Calu3 (cell line): ENCODE measurements at places on chromosomes 16 and 17. TPM values are rescaled to one million over a fixed set of nuclear protein-coding genes. Genes with fewer than 3 reads are reported as not detected.

- no peak for DNase-seq
Observed at GRCh38 chr17:27512031-27512430, 55.8 kb downstream of the KSR1 start.

- no peak for DNase-seq
Observed at GRCh38 chr17:6097005-6097279, 26.8 kb downstream of the WSCD1 start.

GRCh38 chr17:4087911-4088693 is 54.7 kb downstream of the ZZEF1 start:
- DNase-seq: no peak

GRCh38 chr17:82318772-82319606 is 1.6 kb upstream of the CD7 start:
- no peak for DNase-seq

DNA sequence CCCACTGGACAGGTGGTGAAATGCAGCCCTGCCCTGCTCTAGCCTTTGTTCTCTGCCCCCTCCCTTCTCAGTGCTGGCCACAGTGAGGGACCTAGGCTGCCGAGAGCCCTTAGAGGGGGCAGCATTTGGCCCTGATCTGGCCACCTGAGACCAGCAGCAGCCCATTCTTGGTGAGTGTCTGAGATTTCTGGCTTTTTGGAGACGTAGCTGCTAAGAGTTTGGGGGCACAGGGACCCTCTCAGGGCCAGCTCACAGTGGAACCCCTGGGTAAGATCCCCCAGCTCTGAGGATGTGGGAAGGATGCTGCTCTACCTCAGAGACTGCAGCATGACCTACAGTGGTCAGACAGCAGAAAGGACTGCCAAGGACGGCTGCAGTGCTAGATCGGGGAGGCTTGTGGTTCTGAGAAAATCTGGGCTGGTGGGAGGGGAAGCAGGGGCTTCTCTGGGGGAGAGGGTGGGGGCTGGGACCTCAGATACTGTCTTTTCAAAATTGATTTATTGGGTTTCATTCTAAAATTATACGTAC is 13.3 kb downstream of the GRB7 start:
- peak; percentile 89 for DNase-seq

DNA sequence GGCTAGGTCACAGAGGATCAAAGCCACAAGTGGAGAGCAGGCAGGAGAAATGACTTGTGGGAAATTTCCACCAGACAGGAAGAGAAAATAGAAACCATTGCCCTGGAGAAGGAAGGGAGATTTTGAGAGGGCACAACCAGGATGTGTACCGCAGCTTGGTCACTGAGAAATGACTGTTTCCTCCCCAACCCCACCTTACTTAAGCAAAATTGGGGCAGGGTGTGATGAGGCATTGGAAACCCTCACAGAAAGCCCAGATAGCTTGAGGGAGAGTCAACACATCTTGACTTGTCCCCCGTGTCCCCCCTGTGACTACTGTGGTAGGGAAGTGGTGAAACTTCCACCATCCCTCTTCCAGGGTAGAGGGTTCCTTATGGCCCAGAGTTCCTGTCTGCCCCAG is 113.5 kb upstream of the FAM20A start:
- DNase-seq: no peak

DNA sequence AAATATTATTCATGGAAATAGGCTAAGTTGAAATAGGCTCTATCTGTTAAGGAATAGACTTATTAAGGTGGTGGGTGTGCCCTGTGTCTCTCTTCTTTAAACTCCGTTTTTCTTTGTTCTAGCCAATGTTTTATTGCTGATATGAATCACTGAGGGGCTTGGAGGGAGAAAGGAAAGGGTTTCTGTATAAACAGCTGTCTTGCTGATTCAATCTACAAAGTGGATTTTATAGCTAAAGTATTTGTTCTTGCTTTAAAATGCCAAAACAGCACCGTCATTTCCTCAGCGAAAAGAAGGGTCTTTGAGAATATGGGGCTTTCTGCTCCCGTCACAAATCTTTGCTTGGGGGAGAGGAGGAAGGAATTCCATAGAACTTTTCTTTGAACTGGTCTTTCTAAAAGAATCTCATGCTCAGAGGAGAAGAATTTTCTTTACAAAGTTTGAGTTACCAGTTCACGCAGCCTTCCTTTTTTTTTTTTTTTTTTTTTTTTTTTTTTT is 39.3 kb downstream of the MSI2 start:
- no peak for DNase-seq

GRCh38 chr16:56387396-56387795 is 37.9 kb downstream of the AMFR start:
- no peak for DNase-seq

DNA sequence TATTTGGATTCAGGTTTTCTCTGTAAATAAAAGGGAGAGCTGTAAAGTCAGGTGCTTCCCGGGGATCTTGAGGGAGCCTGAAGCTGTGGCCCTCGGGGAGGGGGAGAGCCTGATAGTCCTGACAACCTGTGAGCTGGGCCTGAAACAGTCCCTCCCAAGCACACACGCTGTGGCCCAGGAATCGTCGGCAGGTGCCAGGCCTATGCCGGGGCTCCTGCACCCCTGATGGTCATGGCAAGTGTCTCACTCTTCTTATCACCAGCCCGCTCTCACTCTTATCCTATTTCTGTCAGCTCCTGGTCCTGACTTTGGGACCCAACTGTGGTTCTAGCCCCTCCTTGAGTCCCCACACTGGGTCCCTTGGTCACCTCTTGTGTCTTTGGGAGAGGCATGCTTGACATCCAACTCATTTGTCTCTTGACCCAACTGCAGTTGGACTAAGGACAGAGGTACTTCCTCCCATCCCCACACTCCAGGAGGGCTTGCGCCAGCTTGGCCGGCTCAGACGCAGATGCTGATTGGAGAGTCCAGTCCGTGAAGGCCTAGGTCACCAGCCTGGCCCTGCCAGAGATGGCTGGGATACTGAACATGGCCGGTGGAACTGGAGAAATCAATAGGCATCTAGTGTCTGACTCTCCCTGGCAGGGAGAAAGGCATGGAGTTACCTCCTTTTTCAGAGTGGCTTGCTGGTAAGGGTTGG is 170.5 kb upstream of the WSCD1 start:
- DNase-seq: no peak

DNA sequence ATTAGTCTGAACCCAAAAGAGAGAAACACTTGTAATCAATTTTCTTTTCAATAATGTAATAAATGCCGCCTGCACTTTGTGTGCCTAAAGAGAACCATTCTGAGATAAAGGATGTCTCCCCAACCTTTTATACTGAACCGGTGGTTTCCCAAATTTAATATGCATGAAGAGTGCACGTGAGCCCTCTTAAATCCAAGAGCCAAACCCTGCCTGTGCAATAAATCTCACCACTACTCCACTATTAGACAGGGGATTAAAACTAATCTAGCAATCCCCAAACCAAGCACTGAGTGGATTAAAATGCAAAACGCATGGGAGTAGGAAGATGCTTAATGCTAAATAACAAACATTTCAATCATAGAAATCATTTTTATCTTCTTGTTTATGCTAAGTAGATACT is 351.0 kb upstream of the PSMD7 start:
- DNase-seq: no peak

DNA sequence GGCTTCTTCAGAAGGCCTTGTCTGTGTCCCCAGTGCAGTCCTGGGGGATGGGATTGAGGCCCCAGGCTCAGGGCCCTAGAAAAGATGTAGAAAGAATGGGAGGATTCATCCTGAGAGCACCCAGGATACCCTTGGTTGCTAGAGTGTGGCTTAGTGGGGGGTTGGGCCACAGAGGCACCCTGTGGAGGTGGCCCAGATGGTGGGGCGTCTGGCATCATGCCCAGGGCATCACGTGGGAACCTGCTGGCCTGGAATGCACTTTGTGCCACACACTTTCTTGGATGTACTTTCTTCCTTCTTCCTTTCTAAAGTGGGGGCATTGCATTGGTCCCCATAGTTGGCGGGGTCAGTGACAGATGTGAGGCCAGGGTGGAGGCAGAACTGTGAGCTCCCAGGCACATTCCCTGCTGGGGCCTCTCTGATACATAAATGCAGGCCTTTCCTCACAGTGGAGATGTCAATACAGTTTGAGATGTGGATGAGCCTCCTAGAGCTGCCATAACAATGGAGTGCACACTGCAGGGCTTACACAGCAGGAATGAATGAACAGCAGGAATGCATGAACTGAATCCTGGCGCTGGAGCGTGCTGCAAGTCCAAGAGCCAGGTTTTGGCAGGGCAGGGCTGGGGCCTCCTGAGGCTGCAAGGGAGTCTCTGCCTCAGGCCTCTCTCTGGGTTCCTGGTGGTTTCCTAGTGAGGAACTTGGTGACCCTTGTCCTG is 43.3 kb downstream of the MGAT5B start:
- no peak for DNase-seq

- DNase-seq: no peak
Observed at GRCh38 chr16:6835941-6836340, 496.7 kb upstream of the RBFOX1 start.

- DNase-seq: no peak
Observed at GRCh38 chr16:48441106-48441505, 55.9 kb upstream of the SIAH1 start.

- no peak for DNase-seq
Observed at GRCh38 chr16:24745791-24746190, 16.3 kb downstream of the TNRC6A start.

- DNase-seq: peak; percentile 80
Observed at GRCh38 chr16:21159281-21159951, 942 bp downstream of the LDAF1 start.

- no peak for DNase-seq
Observed at GRCh38 chr16:26344976-26345375, 653.2 kb downstream of the HS3ST4 start.

GRCh38 chr17:68207651-68208253 is 40.1 kb upstream of the AMZ2 start:
- DNase-seq: no peak

DNA sequence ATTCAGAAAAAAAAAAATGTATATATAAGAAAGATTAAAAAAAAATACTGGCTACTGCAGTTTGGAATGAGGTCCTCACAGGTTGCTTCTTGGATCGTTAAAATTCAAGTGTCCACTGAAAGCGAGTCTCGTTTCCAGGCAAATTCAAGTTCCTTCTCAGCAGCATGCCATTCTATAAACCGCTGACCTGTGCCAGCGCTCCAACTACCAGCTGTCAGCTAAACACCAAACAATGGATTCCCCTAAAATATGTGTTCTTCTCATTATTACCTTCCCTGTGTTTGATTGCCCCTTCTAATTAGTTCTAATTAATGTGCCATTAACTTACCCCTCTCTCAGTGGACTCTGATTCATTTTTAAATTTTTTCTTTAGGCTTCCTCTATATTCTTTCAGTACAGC is 92.4 kb downstream of the DNAH9 start:
- DNase-seq: no peak

- DNase-seq: no peak
Observed at GRCh38 chr16:54648575-54648974, 282.1 kb upstream of the IRX5 start.

DNA sequence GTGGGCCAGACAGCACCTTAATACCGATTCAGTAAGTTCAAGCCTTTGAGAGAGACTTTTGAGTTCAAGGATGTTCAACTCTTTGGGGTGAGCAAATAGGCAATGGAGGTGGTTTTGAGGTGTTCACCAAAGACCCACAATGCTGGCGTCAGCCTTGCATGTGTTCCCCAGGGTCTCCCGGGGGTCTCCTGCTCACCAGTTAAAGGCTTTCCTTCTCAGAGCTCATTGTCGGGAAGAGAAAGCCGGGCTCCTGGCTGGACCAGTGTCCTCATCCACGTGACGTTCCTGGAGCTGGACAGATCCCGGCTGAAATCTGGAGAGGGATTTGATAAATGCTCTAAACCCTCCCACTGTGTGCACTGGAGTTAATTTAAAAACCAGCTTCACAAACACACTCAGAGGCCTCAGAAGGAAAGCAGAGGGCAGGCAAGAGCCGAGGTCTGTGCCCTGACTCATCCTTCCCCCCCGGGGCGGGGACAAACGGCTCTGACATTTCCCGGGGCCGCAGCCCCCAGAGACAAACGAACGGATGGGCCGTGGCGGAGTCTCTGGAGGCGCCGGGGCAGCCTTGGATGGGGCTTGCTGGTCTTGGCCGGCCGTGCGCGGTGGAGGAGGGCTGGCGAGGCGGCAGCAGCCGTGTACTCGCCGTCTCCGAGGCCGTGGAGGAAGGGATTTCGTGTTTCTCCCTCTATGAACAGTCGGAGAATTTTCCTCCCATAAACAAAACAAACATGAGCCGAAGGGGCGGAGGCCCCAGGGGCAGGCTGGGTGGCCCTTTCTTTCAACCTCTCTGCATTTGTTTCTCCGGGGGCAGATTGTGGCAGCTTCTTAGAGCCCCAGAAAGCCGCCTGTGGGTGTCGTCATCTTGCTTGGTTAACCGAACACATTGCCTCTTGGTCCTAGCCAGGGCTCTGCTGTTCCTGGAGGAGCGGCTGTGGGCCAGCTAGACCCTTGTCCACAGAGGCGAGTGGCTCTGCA is 94.2 kb downstream of the NTN1 start:
- DNase-seq: peak; percentile 22

GRCh38 chr16:6019490-6019991 is 921.9 kb upstream of the EEF2KMT start:
- DNase-seq: no peak

DNA sequence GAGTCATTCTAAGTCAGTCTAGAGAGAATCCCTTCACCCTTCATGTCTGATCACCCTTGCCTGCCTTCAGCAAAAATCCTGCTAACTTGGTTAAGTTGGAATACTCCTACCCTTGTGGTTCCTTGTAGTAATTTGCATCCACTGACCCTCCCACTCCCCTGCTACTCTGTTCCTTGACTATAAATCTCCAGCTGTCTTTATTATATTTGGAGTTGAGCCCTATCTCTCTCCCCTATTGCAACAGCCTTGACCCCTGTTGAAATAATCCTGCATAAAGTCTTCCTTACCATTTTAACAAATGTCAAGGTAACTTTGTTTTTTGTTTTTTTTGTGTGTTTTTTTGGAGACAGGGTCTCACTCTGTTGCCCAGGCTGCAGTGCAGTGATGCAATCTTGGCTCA is 590.1 kb downstream of the WWOX start:
- no peak for DNase-seq

- no peak for DNase-seq
Observed at GRCh38 chr17:29746669-29747068, 124.0 kb upstream of the CORO6 start.

GRCh38 chr17:69466905-69467667 is 52.6 kb downstream of the MAP2K6 start:
- peak; percentile 46 for DNase-seq

GRCh38 chr17:4144422-4144747 is 1.4 kb downstream of the CYB5D2 start:
- no peak for DNase-seq

Gene RPRML
- not detected in 2 replicates for total RNA-seq

Gene MYH2
- not detected in 2 replicates for total RNA-seq

Gene DPEP3
- total RNA-seq: not detected in 2 replicates

Gene ATP2A1
- total RNA-seq: 3.7 and 5.7 TPM in 2 replicates

Gene FAM20A
- total RNA-seq: 0.59 and 1.3 TPM in 2 replicates

Gene CCL1
- not detected in 2 replicates for total RNA-seq

Gene CD79B
- not detected in 2 replicates for total RNA-seq

Gene PRR15L
- total RNA-seq: 30.2 and 49.1 TPM in 2 replicates

Gene AARSD1
- 93.7 and 96.6 TPM in 2 replicates for total RNA-seq
